ENCODE measurements at places on chromosomes 4 and X. TPM values are rescaled to one million over a fixed set of nuclear protein-coding genes. Genes with fewer than 3 reads are reported as not detected.

Gene PITX2
- not detected for total RNA-seq

Gene USP17L15
- total RNA-seq, result not detected

Gene NUDT10
- total RNA-seq, result 1.0 TPM

Gene CNKSR2
- total RNA-seq, result 9.9 TPM
